ENCODE measurements at places on chromosomes 3 and 15. TPM values are rescaled to one million over a fixed set of nuclear protein-coding genes. Genes with fewer than 3 reads are reported as not detected.

LIPH gene
- polyA plus RNA-seq, result 0.29 TPM

AQP9 gene
- polyA plus RNA-seq, result not detected

SEC22C gene
- 20.0 TPM for polyA plus RNA-seq

FBXW12 gene
- polyA plus RNA-seq, result not detected

CORO2B gene
- polyA plus RNA-seq, result 0.63 TPM

CYP1A2 gene
- polyA plus RNA-seq, result 0.09 TPM

SST gene
- not detected for polyA plus RNA-seq

AP3B2 gene
- not detected for polyA plus RNA-seq

ATP13A5 gene
- polyA plus RNA-seq, result not detected

USP13 gene
- 36.7 TPM for polyA plus RNA-seq

SLC2A2 gene
- polyA plus RNA-seq, result 15.5 TPM

VGLL3 gene
- polyA plus RNA-seq, result 0.03 TPM

SLC12A1 gene
- polyA plus RNA-seq, result not detected

FEZF2 gene
- not detected for polyA plus RNA-seq

GATM gene
- 13.9 TPM for polyA plus RNA-seq

MCF2L2 gene
- not detected for polyA plus RNA-seq

MAP3K13 gene
- polyA plus RNA-seq, result 17.3 TPM

CLSTN2 gene
- polyA plus RNA-seq, result not detected

CHST13 gene
- polyA plus RNA-seq, result 32.0 TPM

CLDN11 gene
- polyA plus RNA-seq, result 2.8 TPM

CDCP1 gene
- 0.16 TPM for polyA plus RNA-seq

OSTN gene
- not detected for polyA plus RNA-seq

EFCC1 gene
- 0.03 TPM for polyA plus RNA-seq

FAM43A gene
- 1.8 TPM for polyA plus RNA-seq

CAMK2N2 gene
- polyA plus RNA-seq, result 0.12 TPM

UNC13C gene
- polyA plus RNA-seq, result not detected

FBXL22 gene
- 0.09 TPM for polyA plus RNA-seq

ITIH1 gene
- 19.6 TPM for polyA plus RNA-seq

HDC gene
- not detected for polyA plus RNA-seq

NEK10 gene
- 2.8 TPM for polyA plus RNA-seq

CD80 gene
- polyA plus RNA-seq, result not detected

GRAMD1C gene
- polyA plus RNA-seq, result 1.0 TPM

CHCHD4 gene
- 15.8 TPM for polyA plus RNA-seq

TEX55 gene
- not detected for polyA plus RNA-seq

ADCY5 gene
- polyA plus RNA-seq, result not detected

GYG1 gene
- 15.7 TPM for polyA plus RNA-seq

FRMD5 gene
- polyA plus RNA-seq, result 1.5 TPM

GABRG3 gene
- polyA plus RNA-seq, result not detected

C15orf62 gene
- polyA plus RNA-seq, result 1.0 TPM

CXCR6 gene
- polyA plus RNA-seq, result not detected

SLC9C1 gene
- polyA plus RNA-seq, result not detected

All from HepG2 (cell line).